Stimulated activated CD4-positive, alpha-beta T cell treated with anti-CD3 and anti-CD28 coated beads, Interleukin-15, amount 100 ng/mL, for 1 hour (primary cell): ENCODE measurements at places on chromosomes 2 and 18.

GRCh38 chr2:160064916-160065315 lies 2.5 kb upstream of the PLA2R1 start:
- DNase-seq: no peak

- DNase-seq: no peak
Measured at GRCh38 chr18:43952398-43952797, 675.1 kb upstream of the SYT4 start.

DNA sequence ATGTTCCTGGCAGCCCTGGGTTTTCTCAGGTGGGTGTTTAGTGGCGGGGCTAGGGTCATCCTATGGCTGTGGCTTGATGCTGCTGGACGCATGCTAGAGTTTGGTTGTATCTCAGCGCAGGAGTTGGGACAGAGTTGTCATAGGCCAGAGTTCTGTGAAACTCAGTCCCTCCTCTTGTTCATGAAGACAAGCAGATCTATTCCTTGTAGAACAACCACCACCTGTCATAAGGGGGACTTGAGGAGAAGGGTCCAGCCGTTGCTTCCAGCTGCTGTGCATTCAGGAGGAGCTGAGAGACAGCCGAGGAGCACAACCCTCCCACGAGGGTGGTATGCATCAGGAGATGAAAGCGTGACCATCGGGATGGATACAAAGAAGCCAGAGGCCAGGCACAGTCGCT lies 26.4 kb downstream of the DCDC2C start:
- no peak for DNase-seq

GRCh38 chr2:134639265-134639664 lies 79.5 kb downstream of the TMEM163 start:
- DNase-seq: no peak

DNA sequence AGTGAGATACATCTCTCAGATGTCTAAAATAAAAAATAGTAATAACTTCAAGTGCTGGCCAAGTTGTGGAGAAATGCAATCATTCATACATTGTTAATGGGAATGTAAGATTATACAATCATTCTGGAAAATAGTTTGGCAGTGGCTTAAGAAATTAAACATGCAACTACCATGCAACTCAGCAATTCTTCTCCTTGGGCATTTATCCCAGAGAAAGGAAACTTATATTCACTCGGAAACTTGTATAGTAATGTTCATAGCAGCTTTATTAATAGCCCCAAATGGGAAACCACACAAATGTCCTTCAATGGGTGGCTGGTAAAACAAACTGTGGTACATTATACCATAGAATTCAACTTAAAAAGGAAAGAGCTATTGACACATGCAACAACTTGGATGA lies 274.0 kb upstream of the SPRED2 start:
- no peak for DNase-seq

DNA sequence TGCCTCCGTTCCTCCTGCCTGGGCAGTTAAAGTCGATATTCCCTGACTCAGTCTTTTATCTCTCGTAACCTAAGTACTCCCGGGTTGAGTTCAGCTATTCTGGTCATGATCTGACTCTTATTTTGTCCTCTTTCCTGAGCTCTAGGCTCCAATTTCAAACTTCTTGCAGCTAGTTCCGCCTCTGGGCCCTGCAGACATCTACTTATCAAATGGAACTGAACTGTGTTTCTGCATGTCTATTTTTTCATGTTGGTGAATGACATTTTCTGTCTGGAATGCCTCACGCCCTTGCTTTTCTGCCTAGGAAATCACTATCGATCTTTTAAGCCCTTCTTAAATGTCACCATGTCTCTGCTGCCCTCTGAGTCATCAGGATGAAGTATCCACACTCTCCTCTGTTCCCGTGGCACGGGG lies 101.5 kb downstream of the VAPA start:
- no peak for DNase-seq

DNA sequence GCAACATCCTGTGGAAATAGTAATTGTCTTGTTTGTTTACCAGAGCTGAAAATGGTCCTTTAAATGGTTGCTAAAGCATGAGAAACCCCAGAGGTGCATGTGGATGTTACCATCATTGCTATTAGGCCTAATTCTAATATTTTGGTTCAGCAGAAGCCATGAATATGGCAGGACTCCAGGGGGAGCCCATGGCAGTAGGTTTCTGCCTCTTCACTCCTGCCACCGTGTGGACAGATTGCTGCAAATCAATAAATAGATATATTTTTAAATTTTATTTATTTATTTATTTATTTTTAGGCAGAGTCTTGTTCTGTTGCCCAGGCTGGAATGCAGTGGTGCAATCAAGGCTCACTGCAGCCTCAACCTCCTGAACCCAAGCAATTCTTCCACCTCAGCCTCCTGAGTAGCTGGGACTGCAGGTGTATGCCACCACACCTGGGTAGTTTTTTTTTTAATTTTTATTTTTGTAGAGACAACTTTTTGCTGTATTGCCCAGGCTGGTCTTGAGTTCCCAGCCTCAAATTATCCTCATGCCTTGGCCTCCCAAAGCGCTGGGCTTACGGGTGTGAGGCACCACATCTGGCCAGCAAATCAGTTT lies 54.9 kb upstream of the CAPN13 start:
- peak; percentile 5 for DNase-seq

DNA sequence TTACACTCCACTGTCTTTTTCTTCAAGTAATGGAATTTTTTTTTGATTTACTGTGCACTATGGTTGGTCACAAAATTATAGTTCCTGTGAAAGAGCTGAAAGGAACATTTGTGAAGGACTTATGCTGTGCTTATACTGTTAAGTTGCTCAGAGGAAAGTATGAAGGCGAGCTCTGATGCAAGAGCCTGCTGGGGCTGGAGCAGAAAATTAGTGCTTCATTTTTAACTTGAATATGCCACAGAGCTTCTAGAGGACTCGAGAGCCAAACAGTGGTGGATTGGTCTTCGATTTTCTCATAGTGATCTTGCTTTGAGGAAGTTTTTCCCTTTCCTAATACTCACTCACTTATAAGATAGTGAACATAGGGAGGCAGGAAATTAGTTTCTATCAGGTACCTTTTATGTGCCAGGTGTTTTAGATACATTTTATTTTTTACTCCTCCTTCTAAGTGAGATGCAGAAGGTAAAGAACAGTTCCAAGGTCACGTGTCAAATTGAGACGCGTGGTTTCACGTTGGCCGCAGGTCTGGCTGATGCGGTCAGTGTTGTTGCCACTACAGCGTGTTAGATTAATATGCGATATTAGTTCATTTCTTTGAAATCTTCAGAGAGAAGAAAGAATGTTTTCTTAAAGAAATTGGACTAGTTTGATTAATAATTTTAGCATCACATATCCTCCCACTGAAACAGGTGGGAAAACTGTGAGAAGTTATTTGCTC lies 20.2 kb downstream of the GATA6 start:
- no peak for DNase-seq

DNA sequence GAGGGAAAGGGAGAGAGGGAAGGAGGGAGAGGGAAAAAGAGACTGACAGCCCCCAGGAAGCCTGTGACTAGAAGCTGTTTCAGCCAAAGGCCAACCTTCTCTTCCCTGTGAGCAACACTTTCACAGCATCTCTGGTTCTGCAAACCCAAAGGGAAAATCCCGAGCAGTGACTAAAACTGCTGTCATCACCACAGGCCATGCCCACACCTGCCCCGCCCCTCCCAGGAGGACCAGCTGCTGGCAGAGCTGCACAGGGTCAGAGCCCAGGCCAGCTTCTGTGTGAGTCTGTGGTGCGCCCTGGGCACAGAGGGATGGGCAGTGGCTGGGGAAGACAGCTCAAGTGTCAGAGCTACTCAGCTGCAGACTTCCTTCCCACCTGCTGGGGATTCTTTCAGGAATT lies 64.9 kb upstream of the OTOS start:
- DNase-seq: peak; percentile 26

- DNase-seq: no peak
Measured at GRCh38 chr2:201664334-201664733, 21.0 kb upstream of the TMEM237 start.

DNA sequence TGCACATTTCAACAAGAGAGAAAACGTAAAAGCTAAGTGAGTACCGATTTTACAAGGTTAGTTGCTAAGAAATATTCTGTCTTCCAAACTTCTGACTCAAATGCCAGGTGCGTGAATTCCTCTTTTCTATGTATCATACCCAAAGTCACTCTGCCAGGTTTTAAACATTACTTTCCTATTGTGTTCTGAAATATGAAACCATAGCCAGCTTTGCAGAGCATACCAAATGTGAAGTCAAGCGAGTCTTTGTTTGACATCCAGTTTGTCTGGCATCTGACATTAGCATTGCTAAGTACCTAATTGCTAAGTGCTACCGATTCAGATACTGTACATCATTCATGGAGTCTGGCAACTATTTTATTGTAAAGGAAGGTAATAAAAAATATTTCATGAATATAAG lies 321.9 kb upstream of the GALNT5 start:
- DNase-seq: no peak

GRCh38 chr2:8153258-8153718 lies 528.6 kb upstream of the ID2 start:
- DNase-seq: no peak

DNA sequence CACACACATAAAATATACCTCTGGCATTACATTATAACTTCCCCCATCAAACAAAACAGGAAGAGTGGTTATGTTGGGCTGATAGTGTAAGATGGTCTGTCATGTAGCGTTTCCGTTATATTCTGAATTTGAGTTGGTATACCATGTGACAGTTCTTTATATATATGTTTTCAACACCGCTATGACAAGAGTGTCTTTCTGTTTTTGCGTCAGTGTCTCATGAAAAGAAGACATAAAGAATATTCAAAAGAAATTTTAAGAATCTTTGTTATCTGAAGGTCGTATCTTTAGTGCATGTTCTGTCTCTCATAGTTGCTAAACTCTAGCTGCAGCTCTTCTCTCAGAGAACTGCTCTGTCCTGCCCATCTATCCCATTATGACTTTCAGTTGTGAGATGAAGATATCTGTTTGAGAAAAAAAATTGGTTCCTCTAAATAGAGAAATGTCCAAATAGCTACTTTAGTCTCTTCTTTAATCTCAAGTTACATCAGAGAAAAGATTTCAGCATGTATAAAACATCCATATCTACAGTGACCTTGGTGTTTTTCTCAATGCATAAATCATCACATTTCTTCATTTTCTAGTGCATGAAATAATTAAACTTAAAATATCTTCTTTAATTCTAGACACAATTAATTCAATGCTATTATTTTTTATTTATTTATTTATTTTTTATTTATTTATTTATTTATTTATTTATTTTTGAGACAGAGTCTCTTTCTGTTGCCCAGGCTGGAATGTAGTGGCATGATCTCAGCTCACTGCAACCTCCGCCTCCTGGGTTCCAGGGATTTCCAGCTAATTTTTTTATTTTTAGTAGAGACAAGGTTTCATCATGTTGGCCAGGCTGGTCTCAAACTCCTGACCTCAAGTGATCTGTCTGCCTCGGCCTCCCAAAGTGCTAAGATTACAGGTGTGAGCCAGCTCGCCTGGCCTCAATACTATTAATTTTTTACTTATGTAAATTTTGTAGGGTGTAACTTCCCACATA lies 24.3 kb upstream of the PSME4 start:
- DNase-seq: no peak
